Globus pallidus (tissue), 1 donor: ENCODE measurements at places on chromosomes 7 and 10.
A peak's percentile ranks its signal among the peaks of the same experiment; 100 is the strongest.

GRCh38 chr7:17166824-17167379 lies 131.6 kb upstream of the AHR start:
- DNase-seq = no peak

GRCh38 chr7:143373255-143373794 lies 7.8 kb upstream of the ZYX start:
- no peak for DNase-seq

- peak; percentile 20 for DNase-seq
Measured at GRCh38 chr7:44257618-44258422, 57.0 kb downstream of the YKT6 start.

- no peak for DNase-seq
Measured at GRCh38 chr7:156024201-156024600, 211.9 kb upstream of the SHH start.

DNA sequence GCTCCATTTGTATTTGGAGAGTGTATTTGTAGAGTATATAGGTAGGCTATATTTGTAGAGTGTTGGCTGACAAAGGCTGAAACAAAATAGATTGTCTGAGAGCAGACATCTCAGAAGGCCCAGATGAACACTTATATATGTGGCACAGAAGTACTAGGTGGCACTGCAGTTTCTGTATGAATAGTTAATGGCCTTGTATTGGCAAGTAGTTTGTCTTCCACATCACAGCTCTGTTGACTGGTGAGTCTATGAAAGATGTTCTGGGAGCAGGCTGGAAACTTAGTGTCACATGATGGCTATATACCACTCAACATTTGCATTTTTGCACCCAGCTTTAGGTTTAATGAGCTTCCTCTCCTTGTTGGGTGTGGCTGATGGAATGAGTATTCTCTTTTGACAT lies 51.9 kb downstream of the CCNY start:
- no peak for DNase-seq

GRCh38 chr10:44765299-44765698 lies 145.8 kb upstream of the TMEM72 start:
- no peak for DNase-seq
